Fibroblast of the aortic adventitia (primary cell): ENCODE measurements at places on chromosomes 1 and 21. TPM values are rescaled to one million over a fixed set of nuclear protein-coding genes. Genes with fewer than 3 reads are reported as not detected.

CAMK1G gene
- total RNA-seq: 0.90 and 1.1 TPM in 2 replicates

GPR25 gene
- not detected in 2 replicates for total RNA-seq

TMEM52 gene
- 0.72 TPM in 1 of 2 replicates, not detected in the other for total RNA-seq

SPATA21 gene
- not detected in 2 replicates for total RNA-seq

B3GALT5 gene
- 0.18 TPM in 1 of 2 replicates, not detected in the other for total RNA-seq

- no peak for DNase-seq
Observed at GRCh38 chr1:13597166-13597565, 13.5 kb downstream of the PDPN start.

DNA sequence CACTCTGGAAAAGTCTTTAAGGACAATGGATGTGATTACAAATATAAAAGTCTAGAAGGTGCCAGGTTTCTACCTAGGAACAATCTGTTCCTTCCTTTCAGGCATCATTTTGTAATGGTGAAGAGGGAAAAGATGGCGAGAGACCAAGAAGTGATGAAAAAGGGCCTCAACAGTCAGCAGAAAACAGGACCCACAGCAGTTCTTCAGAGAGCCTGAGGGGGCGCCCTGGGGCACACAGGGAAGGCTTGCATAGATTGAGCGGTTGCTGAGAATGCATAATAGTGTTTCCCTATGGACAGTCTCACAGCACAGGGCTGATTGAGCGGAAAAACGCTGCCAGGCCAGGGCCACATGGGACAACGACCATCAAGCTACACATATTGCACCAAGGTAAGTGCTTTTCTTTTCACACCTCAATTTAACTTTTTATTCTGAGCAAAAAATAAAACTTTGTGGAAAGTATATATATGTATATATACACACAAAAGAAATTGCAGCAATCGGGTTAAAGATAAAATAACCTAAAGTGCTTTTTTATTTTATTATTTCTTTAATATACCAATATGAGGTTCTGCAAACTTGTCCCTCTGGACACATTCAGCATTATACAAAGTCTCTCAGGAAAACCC is 3.1 kb upstream of the YRDC start:
- DNase-seq: peak; percentile 82

- DNase-seq: no peak
Observed at GRCh38 chr1:83717785-83718184, 281.1 kb downstream of the TTLL7 start.

DNA sequence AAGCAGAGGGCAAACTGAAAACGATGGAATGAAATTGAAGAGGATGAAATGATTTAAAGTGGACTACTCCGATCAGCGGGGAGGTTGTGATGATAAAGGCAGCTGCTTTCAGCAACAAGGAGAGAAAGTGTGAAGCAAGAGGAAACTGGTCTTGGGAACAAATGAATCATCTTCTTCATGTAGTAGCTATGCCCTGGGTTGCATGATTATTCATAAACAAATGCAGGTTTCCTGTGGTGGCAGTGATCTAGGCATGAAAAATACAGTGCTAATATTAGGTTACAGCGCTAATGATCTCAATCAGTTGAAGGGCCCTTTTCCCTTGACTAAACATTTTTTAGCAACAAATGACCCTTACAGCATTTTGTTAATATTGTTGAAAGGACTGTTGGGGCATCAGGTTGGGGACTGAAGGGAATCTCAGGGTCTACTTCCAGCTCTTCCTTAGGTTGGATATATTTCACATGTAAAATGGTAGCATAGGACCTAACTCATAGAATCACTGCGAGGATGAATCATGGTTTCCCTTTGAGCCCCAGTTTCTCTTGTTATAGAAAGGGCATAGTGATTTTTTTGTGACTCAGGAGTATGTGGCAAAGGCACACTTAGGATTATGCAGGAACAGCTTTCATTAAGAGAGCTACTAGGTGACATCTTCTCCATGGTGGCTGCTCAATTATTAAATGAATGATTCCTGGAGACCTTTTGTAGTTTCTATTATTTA is 1.9 kb upstream of the ZFYVE9 start:
- DNase-seq: peak; percentile 73

GRCh38 chr1:101247404-101248287 is 10.8 kb downstream of the S1PR1 start:
- no peak for DNase-seq

DNA sequence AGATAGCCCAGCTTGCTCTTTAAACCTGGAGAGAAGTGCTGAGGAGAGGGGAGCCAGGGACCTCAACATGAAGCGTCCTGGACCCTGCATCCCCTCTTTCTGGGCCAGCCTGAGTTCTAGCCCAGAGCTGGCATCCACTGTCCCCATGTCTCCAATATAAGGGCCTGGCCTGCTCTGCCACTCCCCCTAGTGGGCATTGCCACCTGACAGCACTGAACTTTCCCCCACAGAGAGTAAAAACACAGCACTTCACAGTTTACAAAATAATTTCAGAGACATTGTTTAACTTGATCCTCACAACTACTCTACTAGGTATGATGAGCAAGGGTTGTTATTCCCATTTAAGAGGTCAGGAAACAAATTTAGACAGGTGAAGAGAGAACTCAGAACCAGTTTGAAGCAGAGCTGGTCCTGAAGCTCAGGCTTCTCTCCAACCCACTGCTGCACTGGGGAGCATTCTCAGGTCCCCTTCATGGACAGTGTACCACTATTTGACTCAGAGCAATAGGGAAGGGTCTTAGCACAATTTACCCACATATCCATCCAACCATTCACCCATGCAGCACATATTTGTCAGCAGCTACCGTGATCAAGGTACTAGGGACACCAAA is 151.2 kb downstream of the DMRTA2 start:
- DNase-seq: no peak

DNA sequence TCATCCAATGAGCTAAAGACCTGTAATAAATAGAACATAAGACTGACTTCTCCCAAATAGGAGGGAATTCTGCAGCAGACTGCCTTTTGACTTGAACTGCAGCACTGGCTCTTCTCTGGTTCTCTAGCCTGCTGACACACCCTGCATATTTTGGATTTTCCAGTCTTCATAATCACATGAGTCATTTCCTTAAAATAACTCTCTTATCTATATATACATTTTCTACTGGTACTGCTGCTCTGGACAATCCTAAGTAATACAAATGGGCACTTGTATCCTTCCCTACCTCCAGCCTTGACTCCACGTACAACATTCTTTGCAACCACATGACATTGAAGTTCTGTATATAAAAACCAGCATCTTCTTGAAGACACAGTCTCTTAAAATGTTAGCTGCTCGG is 429.4 kb upstream of the TMPRSS15 start:
- peak; percentile 24 for DNase-seq
